ENCODE measurements at places on chromosomes 13 and 19.

DNA sequence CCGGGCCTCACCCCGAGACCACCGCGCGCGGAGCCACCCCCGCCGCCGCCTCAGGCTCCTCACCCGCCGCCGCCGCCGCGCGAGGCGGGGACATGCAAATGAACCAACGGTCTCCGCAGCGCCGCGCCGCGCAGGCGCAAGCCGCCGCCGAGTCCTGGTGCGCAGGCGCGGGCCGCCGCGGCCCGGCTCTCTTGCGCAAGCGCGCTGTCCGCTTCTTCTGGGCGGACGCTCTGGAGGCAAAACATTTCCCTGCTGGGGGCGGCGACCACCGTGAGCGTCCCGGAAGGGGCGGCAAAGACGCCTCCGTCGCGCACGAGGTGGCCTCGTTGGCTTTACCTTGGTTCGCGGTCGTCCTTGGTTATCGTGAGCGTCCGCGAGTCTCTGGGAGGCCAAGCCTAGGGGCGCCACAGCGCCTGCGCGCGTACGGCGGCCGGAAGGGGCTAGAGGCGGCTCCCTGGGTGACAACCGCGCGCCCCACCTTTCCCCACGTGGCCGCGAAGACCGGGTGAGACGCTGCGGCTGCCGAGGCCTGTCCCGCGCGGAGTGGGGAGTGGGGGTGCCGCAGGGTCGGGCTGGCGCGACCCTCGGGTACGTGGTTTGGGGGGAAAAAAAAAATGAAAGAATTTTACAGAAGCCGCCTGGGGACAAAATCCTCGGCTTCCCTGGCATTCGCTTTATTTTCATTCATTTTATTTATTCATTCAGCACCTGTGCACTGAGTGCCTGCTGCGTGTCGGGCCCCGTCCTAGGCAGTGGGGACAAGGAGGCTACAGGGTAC is at the start of the genes ARMC6 and SUGP2:
ARMC6 (plus strand) TSS at position 178 of the 778 bp plus-strand sequence. CDS start 607 bp downstream, outside the sequence.
SUGP2 (minus strand) TSS at position 92 of the 778 bp plus-strand sequence. CDS start 2,446 bp downstream, outside the sequence.
- DNase-seq, result peak; percentile 86

- DNase-seq, result no peak
Observed at GRCh38 chr19:34881982-34882381, 44.7 kb upstream of the ZNF30 start.

GRCh38 chr13:45350152-45350551 is 9.2 kb upstream of the TPT1 start:
- no peak for DNase-seq

GRCh38 chr13:33281951-33282595 is 3.5 kb downstream of the STARD13 start:
- DNase-seq, result no peak

DNA sequence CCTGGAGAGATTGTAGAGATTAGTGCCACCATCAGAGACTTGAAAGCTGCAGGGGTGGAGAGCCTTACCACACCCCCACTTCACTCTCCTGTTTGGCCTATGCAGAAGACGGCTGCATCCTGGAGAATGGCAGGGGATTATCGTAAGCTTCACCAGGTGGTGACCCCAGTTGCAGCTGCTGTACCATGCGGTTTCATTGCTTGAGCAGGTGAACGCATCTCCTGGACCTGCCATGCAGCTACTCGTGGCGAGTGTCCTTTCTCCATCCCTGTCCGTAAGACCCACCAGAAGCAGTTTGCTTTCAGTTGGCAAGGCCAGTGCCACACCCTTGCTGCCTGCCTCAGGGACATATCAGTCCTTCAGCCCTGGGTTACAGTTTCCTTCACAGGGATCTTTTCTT is 21.2 kb downstream of the PPP5C start:
- no peak for DNase-seq

- DNase-seq, result no peak
Observed at GRCh38 chr13:32528358-32528757, 10.2 kb downstream of the N4BP2L2 start.

GRCh38 chr13:26623125-26623524 is 65.6 kb downstream of the WASF3 start:
- no peak for DNase-seq

GRCh38 chr13:31101472-31102170 is 60.1 kb downstream of the HSPH1 start:
- no peak for DNase-seq

DNA sequence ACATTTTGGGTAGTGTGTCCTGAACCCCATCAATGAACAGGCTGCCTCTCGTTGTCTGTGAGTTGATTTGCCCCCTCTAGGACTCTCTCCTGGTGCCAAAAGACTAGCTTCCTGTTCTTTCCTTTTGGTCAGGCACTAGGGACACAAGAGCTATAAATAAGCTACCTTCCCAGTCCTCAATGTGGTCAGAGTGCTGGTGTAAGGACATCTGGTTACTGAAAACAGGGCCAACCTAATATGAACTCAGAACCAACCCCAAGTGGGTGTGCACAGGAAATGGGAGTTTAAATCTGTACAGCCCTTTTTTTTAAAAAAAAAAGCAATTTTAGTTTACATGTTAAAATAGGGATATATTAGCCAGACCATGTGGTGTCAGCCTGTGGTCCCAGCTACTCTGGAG is 129.2 kb downstream of the ZIC5 start:
- DNase-seq, result no peak

GRCh38 chr13:112854321-112854720 is 114.7 kb upstream of the MCF2L start:
- DNase-seq, result no peak

- DNase-seq, result no peak
Observed at GRCh38 chr19:54420068-54420382, 4.8 kb downstream of the TTYH1 start.

DNA sequence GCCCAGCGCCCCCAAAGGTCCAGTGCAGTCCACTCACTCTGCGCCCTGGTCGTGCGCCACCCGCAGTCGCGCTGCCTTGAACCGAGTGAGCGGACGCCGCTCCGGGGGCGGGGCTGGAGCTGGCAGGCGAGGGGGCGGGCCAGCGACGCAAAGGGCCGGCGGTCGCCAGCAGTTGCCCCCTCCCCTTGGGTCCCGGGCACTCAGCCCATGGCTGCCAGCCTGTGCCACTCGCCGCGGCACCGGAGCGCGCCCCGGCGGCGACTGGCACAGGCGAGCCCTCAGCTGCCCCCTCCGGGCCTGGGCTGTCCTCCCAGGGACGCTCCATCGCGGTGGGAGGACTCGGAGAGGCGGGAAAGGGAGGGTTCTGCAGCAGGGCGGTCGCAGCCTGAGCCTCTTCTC is at the start of gene S1PR5:
S1PR5 (minus strand) TSS at position 87 of the 399 bp plus-strand sequence. CDS start 2,436 bp downstream, outside the sequence.
- DNase-seq, result no peak

GRCh38 chr13:42474954-42475353 is 99.0 kb upstream of the TNFSF11 start:
- DNase-seq, result no peak

GRCh38 chr19:15280048-15280725 is 47.9 kb upstream of the EPHX3 start:
- DNase-seq, result no peak

DNA sequence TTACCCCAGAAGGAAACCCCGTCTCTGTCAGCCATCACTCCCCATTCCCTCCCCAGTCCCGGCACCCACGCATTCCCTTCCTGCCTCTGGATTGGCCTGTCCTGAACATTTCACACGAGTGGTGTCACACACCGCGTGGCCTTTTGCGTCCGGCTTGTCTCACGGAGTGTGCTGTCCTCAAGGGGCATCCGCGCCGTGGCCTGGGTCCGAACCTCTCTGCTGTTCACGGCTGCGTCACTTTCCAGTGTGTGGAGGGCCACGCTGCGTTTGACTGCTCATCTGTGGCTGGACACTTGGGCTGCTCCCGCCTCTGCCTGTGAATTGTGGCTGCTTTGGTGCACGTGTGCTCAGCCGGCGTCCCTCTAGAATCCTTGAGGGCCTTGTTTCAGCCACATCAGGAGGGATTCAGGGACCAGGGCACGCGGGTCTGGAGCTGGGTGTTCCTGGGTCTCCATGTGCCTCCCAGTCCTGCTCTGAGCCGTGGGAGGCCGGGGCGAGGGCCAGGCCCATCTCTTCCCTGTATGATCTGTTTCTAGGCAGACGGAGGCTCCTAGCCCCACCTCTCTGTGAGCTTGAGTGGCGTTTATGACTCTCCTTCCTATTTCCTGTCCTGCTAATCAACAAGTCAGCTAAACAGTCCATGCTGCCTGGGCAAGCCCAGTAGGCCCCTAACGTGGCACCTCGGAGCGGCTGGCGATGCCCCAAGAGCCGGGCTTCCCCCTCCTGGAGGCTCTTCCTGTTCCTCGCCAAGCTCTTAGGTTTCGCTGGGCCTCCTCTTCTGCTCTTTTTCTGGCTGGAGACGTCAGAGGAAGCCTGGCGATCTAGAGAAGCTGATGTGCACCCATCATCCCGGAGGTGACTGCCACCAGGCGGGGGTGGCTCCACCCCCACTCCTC is 8.1 kb downstream of the STK11 start:
- peak; percentile 90 for DNase-seq

Data from inflammatory macrophage (primary cell).